ENCODE measurements at places on chromosomes 2 and 18.

DNA sequence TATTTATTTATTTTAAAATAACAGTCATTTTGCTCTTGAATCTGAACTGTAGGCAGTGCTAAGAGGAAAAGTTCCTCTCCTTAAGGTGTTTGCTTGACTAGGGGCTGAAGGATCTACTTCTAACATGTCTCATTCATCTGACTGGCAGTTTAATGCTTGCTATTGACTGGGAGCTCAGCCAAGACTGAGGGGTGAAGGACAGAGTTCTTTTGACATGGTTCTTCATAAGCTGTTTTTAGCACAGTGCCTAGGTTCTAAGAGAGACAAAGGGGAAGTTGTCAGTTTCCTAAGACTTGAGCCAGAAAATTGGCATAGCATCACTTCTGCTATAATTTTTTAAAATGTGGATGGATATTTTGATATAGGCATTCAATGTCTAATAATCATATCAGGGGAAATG lies 73.0 kb downstream of the COMMD1 start:
- DNase-seq: no peak

DNA sequence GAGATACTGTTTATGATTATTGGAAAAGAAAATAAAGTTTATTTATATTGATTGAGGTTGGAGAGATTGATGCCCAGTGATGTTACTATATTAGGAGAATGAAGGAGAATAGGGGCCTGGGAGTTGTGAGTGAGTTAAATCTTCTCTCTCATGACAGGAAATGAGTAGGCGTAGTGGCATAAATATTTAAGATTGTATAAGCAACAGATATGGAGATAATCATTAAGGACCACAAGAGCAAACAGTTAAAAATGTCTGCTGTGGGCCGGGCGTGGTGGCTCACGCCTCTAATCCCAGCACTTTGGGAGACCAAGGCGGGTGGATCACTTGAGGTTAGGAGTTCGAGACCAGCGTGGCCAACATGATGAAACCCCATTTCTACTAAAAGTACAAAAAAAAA lies 62.7 kb downstream of the PTRHD1 start:
- no peak for DNase-seq

- DNase-seq: no peak
Observed at GRCh38 chr2:24932715-24933114, 12.7 kb upstream of the ADCY3 start.

DNA sequence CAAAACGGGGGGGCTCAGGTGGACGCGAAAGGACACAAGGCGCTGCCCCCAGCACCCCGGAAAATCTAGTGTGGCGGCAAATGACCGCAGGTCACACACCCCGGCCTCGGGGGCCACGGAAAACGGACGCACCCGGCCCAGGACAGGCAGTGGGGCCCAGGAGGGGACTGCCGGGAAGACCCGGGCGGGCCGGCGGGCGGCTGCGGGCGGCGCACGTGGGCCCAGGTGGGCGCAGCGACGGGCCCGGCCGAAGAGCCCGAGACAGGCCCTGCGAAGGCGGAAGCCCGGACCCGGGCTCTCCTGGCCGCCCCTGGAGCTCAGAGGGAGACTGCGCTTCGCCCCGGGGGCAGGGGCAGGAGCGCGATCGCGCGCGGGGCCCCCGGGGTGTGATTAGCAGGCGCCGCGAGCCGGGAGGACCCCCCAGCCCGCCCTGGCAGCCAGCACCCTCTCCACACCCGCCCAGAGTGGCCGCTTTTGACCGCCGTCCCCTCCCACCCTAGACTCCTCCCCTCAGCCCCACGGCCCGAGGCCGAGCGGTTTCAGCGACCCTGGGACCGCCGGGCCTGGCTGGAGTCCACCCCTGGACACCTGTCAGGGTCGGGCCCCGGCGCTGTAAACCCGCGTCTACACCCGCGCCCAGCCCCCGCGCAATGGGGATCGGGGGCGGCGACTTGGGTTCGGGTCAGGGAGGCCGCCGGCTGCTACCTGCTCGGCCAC lies 773 bp downstream of the MBP start:
- DNase-seq: peak; percentile 52

DNA sequence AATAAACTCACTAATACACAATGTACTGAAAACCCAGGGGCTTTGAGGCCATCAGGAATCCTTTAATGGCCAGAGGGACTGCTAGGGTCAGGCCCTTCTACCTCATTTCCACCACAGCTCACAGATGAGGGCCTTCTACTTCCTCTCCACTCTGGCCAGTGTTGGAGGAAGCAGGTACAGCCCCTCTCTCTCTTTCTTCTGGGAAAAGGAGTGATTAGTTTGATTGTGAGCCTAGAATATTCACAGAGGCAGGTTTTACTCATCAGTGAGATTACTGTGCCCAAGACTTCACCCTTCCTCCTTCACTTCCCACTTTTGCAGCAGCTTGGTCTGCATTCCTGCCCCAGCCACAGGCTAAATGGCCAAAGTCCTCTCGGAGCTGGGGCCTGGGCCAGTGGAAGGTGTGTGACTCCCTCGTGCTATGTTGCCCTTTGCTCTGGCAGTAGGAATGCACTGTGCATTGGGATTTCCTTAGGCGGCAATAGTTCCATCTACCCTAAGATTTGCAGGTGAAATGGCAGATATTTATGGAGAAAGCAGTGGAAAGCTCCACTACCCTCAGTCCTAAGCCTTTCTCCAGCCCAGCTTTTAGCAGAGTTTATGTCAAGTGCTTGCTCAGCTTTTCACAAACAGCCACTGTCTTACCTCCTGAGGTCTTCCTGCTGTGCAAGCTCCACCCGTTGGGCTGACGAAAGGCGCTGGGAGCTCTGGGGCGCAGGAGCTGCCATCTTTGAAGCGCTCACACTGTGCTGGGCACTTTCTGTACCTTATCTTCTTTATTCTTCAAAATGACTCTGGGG lies 36.2 kb upstream of the YES1 start:
- peak; percentile 15 for DNase-seq

GRCh38 chr2:219269362-219270054 lies 9.7 kb upstream of the DNAJB2 start:
- peak; percentile 57 for DNase-seq

GRCh38 chr18:66193394-66193793 lies 410.5 kb downstream of the CDH19 start:
- no peak for DNase-seq

DNA sequence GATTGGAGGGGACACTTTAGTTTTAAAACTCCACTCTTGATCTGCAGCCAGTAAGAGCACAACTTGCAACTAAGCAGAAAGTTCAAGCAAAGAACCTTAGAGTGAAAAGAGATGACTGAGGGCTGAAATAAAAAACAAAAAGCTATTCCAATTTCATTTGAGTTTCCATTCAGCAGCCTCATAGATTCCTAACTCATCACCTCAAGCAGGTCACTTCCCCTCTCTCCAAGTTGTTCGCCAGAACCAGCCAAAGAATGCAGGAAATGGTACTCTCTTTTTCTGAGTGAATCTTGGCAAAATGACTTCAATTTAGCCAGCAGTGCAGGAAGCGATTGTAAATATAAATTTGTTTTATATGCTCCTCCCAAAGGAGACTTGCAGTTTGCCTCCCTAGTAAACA lies 213.3 kb downstream of the SETBP1 start:
- no peak for DNase-seq

DNA sequence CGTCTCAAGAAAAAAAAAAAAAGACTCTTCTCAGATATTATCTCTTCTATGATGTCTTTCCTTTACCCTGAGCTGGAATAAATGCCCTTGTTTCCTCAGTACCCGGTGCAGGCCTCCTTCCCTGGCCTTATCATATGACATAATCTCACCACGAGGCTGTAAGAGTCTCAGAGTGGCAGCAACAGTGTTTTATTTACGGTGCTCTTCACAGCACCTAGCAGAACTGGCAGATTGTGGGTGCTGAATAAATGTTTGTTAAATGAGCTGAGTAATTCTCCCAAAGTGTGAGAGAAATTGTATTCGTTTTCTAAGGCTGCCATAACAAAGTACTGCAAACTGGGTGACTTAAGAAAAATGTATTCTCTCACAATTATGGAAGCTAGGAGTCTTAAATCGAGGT lies 82.8 kb upstream of the CD28 start:
- DNase-seq: no peak

GRCh38 chr18:37574113-37574512 lies 8.5 kb upstream of the CELF4 start:
- DNase-seq: no peak

DNA sequence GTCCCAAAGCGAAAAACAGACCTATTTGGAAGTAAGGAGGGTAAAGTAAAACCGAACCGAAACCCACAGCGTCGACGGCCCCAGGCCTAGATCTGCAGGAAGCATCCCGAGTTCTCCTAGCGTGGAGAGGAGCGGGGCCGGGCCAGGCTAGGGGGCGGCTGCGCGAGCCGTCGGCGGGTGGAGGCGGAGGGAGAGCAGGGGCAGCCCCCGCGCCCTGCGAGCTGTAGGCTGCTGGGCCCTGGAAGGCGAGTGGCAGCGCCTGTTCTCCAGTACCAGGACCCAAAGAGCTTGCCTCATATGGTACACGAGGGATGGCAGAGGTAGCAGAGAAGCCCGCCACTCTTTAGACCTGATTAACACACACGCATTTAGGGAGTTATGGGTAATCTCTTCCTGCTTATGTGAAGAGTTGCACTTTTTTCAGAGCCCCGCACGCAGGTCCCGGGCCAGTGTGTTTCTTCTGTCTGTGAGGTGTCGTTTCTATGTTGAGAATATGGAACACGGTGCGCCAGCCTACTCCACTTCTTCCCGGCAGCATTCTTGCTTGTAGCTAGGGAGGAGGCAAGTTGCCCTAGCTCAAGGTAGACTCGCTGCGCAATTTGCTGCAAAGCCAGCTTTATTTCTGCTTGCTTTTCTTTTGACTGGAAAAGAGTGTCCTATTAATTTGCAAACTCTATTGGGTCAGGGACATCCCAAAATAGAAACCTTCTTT lies 71.1 kb downstream of the ARHGEF33 start:
- DNase-seq: peak; percentile 74

All from kidney (tissue), 22 donors.